ENCODE measurements at places on chromosomes 11 and 22.

- DNase-seq: no peak
These were observed 33.7 kb upstream of the SMPD1 start for GRCh38 chr11:6356503-6357055.

DNA sequence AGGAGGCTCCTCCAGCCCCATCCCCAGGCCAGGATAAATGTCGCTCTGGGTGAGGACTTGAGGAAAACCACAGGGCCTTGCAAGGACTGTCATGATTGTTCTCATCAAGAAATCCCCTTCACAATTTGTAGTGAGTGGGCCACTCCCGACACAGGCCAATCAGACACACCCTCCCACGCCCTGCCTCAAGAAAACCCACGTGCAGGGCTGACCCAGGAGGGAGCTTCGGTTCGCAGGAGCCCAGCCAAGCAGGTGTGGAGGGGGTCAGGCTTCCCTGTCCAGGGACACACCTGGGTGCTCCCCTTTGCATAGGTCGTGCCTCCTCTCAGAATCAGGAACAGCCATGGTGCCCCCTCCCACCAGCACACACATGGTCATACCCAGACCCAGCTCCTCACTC, 43.2 kb downstream of the SHANK2 start:
- no peak for DNase-seq

GRCh38 chr11:122671400-122671891, 15.9 kb downstream of the UBASH3B start:
- DNase-seq: no peak

- DNase-seq: no peak
These were observed 4.0 kb downstream of the OR1S1 start for GRCh38 chr11:58216476-58216875.

- no peak for DNase-seq
These were observed 39.0 kb downstream of the SLCO2B1 start for GRCh38 chr11:75189911-75190310.

GRCh38 chr11:33454264-33454663, 197.1 kb downstream of the HIPK3 start:
- DNase-seq: no peak

DNA sequence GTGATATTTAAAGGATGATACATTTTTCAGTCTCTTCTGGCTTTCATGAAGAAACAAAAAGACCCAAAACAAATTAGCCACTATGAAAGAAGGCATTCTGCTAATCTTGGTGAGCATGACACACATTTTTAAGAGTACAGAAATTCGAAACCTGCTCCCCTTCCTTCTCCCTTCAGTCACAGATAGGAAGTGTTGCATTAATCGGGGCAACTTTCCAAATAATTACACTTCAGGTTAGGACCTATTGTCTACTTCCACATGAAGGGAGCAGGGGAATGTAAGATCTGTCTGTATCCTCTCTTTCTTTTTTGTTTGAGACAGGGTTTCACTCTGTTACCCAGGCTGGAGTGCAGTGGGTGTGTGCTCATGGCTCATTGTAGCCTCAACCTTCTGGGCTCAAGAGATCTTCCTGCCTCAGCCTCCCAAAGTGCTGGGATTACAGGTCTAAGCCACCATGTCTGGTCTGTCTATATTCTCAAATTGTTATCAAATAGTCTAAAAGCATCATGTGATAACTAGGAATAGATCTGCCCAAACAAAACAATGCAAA, 45.8 kb downstream of the NCAM1 start:
- DNase-seq: no peak

GRCh38 chr22:32576553-32577253, 102.1 kb downstream of the FBXO7 start:
- DNase-seq: no peak

DNA sequence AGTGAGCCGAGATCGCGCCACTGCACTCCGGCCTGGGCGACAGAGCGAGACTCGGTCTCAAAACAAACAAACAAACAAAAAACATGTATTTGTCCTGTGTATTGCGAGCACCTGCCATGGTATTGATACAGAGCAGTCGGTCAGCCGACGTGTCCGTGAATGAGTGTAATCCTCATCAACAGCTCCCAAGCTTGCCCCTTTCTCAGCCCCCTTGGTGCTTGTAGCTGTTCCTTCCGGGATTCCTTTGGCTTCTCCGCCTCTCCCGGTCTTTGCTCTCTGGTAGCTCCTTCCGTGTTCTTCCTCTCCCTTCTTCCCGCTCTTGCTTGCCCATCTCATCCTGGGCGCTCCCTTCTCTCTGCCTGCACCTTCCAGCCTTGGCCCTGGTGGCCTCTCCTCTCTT, 10.9 kb downstream of the ZNF74 start:
- DNase-seq: no peak

GRCh38 chr22:21837248-21837979, 30.0 kb downstream of the MAPK1 start:
- DNase-seq: no peak

GRCh38 chr11:130163346-130164220, 4.0 kb downstream of the ST14 start:
- no peak for DNase-seq

DNA sequence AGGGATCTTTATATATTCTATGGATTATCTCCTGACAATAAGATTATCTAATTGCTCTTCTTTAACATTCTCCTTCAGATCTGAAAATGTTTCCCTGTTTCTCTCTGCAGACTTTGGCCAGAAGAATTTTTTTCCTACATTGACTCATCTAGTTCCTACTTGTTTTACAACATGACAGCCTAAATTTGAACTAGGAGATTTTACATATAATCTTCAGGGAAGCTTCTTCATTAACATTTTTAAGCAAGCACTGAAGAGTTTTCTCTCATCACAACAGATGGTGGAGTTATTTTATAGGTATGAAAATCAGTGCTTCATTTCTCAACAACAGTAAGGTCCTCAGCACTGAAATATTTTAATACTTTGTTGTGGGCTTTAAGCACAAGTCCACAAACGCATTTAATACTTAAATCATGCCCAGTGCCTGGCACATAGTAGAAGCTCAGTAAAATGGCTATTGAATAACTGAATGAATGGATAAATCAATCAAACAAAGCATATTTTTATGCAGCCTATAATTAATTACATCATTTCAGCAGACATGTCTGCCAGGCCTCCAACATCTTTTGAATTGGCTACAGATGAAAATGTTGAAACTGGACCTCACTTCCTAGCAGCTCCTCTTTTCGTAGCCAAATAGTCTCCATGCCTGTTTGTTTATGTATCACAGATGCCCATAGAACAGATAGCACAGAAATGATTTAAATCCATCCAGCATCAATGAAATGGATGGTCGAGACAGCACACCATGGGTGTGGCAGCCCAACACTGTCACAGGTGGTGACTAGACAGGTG, 117.3 kb upstream of the POU2AF2 start:
- DNase-seq: no peak

DNA sequence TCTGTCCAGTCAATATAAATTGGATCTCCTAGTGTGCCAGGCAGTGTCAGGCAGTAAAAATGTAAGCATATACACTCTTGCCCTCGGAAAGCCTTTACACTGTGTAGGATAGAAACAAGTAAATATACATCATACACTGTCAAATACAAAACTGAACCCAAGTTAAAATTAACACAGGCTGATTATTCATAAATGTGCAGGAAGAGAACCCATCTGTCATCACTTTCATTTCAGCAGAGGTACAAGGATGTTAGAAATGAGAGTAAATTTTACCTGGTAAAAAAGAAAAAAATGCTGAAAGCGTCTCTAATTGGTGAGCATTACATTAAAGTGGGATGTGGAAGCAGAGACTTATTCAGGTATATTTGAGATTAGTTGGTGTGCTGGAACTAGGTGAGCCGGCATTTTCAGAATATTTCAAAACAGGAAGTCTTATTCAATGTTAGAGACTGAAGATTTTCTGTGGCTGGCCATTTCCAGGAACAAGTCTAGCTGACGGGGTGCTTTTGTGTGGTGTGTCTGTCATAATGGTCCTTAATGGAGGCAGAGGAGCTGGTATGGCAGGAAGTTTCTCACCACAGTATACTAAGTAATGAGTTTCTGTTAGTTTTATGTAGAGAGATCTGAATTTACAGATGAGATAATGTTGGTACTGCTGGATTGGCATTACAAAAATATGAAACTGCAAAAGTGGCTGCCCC, 192.6 kb downstream of the CASP12 start:
- DNase-seq: peak; percentile 89

GRCh38 chr11:7582338-7582985, 68.7 kb downstream of the PPFIBP2 start:
- no peak for DNase-seq

GRCh38 chr11:121321614-121322243, 29.2 kb downstream of the SC5D start:
- DNase-seq: peak; percentile 56

- DNase-seq: no peak
These were observed 98.2 kb downstream of the NTM start for GRCh38 chr11:131468565-131468964.

- DNase-seq: peak; percentile 43
These were observed 775.6 kb downstream of the BRD1 start for GRCh38 chr22:49052023-49052538.

DNA sequence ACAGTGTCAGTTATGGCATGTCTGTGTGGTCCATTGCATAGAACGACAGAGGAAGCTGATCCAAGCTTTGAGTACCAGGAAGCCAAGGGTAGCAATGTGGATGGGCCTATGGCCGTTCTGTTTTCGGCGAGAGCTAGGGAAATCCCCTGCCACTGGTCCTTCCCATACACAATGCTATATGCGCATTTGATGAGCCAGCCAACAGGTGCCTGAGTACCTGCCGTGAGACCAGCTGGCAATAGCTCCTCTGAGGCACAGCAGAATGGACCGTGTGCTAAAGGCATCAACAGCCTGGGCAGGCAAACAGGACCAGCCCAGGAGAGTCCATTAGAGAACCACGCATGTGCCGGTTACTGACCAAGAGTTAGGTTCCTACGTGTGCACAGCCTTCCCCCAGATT, 753.0 kb downstream of the NTM start:
- no peak for DNase-seq

GRCh38 chr11:13145461-13145860, 132.1 kb upstream of the BMAL1 start:
- no peak for DNase-seq

DNA sequence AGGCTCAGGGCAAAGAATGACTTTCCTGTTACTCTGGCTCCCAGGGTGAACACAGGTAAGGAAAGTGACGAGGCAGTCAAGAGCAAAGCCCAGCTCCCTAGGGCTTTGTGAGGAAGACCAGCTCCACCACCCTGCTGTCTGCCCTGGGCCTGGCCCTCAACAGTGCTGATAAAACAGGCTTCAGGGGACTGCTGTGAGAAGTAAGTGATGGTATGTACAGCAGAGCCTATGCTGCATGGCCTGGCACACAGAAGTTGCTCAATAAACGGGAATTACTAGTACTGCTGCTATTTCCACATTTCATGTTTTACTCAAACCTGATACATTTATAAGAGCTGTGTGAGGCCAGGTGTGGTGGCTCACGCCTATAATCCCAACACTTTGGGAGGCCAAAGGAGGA, 50.3 kb downstream of the MICAL3 start:
- no peak for DNase-seq

DNA sequence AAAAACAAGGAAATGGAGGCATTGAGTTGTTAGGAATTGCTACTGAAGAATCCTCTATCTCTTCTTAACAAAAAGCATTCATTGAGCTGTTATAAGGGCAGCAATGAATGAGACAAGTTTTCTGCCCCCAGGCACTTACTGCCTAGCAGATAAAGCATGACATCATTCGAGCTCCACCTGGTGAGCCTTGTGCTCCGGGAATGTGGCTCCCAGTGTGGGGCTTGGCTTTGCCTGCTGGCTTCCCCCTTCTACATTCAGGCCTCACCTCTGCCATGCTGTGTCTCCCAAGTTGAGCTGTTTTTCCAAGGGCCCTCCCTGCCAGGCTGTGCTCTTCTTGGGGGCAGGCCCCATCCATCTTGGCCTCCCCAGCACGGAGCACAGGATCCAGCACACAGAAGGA, 56.9 kb upstream of the EIF3D start:
- DNase-seq: no peak

GRCh38 chr22:41832553-41833368, at the start of gene SREBF2:
SREBF2 (plus strand) TSS chr22:41833105; CDS start chr22:41833271, 166 bp downstream.
- peak; percentile 99 for DNase-seq

GRCh38 chr22:30538280-30538679, 8.3 kb downstream of the SEC14L6 start:
- DNase-seq: no peak

GRCh38 chr11:64909653-64910343, 7.2 kb downstream of the ATG2A start:
- no peak for DNase-seq

- DNase-seq: no peak
These were observed 21.8 kb downstream of the VPS37C start for GRCh38 chr11:61139387-61139786.

DNA sequence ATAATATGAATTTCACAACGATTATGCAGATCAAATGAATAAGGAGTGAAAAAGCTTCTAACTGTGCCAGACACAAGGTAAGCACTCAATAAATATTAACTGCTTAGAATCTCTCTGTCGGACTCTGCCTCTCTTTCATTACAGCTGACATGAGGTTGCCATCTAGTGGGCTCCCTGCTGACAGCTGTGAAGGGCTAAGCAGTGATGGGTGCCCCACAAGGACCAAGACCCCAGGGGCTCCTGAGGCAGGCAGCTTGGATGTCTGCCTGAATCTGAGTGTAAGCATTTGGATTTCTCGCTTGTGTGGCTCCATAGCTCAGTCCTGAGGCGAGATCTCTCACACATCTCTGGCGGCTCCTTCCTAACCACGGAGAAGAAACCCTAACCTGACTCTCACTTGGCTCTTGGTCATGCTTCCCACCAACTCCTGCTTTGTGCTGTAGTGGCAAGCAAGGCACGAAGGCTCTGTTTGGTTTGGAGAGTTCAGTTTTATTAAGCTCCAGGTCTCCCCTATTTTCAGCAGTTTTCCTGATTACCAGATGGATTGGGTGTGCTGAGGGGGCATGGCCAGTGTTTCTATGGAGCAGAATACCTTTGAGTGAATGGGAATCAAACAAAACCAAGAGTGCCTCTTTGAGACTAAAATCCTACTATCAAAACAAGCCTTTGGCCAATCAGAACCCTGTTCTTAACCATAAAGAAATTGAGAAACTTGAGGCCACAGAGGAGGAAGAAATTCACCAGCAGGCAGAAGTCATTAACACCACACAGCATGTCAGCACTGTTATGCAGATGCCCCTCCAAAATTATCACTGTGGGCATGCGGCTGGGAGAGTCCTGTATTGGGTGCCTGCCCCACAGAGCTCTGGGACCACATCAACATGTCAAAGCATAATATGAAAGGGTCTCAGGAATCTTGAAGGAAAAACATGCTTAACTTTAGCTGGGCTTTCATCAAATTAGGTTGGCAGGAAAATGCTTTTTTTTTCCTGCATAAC, 152.8 kb upstream of the NTM start:
- DNase-seq: no peak

DNA sequence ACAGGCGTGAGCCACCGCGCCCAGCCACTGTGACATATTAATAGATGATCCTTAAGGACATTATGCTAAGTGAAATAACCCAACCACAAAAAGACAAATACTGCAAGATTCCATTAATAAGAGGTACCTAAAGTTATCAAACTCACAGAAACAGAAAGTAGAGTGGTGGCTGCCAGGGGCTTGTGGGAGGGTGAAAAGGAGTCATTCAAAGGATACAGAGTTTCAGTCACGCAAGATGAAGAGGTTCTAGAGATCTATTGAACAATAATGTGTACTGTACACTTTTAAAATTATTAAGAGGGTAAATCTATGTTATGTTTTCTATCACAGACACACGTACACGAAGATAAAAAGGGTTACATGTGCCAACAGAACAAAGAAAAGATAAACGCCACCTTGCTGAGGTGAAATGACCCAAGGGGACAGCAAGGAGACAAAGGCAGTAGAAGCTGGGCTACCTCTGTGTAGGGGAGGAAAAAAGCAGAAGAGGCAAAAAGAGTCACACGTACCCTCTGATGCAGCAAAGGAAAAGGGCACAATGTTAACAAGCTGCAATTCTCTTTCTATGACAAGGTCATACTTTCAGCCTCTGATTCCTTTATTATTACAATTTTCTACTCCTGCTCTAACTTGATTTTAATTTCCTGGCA, 65.3 kb downstream of the AMBRA1 start:
- DNase-seq: no peak
